ENCODE measurements at places on chromosomes 5 and 9.
A peak's percentile ranks its signal among the peaks of the same experiment; 100 is the strongest.

GRCh38 chr5:143471041-143471509 lies 67.6 kb upstream of the NR3C1 start:
- DNase-seq = no peak

- DNase-seq = no peak
Observed at GRCh38 chr5:179467441-179467840, 82.9 kb upstream of the RUFY1 start.

DNA sequence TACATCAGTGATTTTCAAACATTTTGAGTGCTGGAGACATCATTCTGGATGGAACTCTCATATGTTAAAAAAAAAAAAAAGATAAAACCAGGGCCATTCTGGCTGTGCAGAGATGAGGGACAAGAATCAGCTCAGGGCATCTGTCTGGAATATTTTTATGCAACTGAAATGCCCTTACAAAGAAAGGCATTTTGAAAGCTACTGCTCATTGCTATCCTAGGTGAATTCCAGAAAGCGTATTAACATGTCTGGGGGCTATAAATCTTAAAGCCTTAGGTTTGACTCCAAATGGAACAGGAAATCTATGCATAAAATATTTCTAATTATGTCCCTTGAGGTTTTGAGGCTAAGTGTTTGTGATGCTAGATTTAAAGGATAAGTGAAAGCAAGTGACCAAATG lies 14.9 kb upstream of the PCSK1 start:
- no peak for DNase-seq

DNA sequence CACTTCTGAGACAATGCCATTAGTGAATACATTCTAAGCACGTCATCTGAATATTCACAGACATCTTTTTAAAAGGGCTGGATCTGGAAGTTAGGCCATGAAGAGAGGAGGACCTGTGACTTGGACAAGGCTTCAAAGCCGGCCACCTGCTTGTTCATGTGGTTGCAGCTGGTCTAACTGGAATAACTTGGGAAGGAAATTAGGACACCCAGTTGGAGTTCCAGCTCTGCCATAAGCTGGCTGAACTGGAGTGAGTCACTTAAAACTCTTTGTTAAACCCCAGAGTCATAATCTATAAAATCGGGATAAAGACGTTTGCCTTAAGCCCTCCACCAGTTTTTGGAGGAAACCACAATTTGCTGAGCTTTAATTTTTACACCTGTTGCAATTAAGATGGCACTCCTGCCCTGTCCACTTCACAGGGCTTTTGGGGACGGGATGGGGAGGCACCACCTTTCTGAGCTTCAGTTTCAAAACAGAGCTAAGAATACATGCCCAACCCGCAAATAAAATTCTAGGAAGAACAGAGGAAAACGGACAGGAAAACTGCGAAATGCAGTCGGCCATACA lies 536 bp upstream of the STX17 start:
- no peak for DNase-seq

DNA sequence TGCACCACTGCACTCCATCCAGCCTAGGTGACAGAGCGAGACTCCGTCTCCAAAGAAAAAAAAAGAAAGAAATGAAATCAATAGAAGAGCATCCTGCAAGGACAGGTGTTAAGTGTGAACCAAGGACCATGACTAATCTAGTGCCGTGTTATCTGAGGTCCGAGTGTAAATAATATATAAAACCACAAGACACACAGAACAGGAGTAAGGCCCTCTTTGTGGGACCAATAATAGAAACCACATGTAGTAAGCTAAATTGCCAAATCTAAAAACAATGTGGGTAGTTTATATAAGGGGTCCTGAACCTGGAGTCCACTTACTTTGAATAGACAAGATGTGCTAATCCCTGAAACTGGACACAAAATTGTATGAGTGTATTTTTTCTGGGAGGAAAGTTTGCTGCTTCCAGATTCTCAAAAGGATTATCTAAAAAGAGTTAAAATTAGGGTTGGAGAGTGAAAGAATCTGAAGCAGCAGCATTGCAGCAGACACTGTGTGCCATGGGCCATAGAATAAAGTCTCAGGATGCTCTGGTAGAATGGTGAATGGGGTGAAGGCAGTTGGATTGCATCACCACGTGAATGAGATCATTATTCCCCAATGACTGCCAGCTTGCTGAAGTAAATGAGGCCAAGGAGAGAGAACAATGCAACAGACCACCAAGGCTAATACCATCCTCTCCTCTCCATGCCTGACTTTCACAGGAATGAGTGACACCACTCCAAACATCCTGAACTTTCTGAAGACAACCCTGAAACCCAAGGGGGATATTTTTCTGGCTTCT lies 222.7 kb downstream of the DCP2 start:
- no peak for DNase-seq

DNA sequence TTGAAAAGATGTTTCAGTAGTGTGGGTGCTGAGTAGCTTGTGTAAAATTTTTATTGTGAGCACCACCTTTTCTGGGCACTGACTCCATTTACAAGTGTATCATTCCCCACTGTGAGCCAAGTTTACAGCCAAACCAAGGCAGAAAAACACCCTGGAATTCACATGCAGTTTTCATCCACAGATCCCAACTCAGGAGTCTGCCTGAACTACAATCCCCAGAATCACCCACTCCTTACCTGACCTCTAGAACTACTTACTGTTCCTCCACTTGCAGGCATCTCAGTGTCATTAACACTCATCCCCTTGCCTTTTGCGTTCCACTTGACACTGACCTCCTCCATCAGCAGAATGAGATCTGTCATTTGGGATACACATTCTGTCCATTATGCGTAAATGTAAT lies 2042.6 kb upstream of the CDH6 start:
- peak; percentile 48 for DNase-seq

DNA sequence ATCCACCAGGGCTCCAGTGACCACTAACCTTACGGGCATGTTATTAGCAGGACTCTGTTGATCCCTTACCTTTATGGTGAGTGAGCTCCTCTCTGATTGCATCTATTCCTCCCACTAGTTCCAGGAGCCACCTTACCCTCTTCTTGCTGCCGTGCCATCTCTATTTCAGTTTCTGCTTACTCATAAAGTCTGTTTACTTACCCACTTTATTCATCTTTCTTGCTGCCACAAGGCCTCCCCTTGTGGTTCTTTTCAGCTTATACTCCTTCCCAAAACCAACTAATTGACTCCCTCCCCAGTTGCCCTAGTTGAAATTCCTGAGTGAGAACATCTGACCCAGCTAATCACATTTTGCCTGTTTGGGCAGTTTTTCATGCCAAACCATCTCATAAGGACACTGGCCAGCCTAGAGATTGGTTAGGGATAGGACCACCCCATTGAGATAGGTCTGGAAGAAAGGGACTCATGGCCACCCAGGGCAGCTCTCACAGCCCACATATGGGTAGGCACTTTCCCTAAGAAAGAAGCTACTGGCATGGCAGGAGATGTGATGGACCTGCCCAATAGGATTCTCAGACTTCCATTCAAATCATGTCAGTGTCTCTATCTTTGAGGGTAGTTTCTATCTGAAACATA lies 412.7 kb downstream of the EFNA5 start:
- DNase-seq = no peak

- DNase-seq = no peak
Observed at GRCh38 chr5:112186401-112186990, 232.6 kb downstream of the EPB41L4A start.

DNA sequence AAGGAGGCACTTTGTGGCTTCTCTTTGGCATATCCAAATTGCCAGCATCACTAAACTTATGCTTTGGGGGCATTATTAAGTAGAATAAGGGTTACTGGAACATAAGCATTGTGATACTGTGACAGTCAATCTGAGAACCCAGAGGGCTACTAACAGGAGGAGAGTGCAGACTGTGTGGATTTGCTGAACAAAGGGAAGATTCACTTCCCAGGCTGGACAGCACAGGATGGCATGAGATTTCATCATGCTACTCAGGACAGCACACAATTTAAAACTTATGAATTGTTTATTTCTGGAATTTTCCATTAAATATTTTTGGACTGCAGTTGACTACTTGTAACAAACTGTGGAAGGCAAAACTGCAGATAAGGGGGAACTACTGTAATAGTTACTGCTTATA lies 212.5 kb downstream of the TMC1 start:
- DNase-seq = no peak

GRCh38 chr5:38940230-38940858 lies 94.5 kb downstream of the OSMR start:
- no peak for DNase-seq

DNA sequence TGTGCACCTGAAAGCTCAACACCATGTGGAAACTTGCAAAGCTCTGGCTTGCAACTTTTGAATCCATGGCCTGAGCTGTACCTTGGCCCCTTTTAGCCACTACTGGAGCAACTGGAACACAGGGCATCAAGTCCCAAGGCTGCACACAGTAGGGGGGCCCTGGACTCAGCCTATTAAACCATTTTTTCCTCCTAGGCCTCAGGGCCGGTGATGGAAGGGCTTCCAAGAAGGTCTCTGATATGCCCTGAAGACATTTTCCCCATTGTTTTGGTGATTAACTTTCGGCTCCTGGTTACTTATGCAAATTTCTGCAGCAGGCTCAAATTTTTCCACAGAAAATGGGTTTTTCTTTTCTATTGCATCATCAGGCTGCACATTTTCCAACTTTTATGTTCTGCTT lies 22.7 kb upstream of the PRLR start:
- no peak for DNase-seq

DNA sequence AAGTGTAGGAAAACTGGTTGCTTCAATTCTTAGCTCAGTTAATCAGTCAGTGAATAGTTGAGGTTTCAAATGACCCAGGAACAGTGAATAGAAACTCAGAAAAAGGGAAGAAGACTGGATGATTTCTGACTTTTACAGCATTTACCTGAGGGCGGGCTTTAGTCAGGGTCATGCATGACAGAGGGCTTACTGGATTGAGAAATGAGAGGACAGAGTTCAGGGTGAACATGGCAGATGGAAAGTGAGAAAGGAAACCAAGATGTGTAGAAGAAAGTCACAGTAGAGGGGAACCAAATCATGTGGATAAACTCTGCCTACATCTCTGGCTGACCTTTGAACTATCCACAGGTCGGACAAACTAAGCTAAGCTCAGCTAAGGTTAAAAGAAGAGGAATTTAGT lies 596.0 kb downstream of the SEMA5A start:
- no peak for DNase-seq

DNA sequence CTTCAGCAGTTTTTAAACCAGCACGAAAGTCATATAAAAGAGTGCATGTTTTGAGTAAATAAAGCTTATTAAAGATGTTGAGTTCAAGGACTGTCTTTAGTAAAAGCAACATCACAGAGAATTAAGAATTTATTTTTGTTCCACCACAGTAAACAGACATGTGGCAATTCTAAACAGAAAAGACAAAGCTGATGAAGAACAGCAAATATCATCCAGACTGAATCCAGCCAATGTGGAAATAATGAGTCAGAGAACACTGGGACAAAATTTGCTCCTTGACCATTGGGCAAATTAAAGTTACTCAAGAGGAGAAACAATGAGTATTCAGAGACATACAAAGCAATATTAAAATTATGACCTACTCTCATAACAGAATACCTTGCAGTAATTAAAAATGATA lies 28.8 kb downstream of the OR2K2 start:
- DNase-seq = no peak

DNA sequence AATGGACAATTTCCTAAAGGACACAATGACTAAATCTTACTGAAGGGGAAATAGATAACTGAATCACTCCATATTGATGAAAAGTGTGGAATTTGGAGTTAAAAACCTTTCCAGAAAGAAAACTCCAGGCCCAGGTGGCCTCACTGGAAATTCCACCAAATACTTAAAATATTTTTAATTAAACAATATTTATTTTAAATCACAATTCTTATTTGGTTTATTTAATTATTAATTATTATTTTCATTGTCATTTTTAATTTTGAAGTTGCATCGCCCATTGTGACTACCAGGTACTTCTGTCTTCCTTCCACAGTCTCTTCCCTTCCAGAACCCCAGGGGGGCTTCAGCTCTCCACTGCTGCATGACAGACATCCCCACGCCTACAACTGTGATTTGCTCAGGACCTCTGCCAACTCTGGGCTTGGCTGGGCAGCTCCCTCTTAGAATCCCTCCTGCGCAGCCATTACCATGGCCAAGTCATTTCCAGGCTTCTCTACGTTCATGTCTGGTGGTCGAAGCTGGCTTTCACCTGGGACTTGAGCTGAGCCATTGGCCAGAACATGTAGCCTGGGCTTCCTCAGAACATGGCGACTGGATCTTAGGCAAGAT lies 16.4 kb upstream of the GADD45G start:
- no peak for DNase-seq

- no peak for DNase-seq
Observed at GRCh38 chr9:134136118-134136995, 475 bp downstream of the WDR5 start.

DNA sequence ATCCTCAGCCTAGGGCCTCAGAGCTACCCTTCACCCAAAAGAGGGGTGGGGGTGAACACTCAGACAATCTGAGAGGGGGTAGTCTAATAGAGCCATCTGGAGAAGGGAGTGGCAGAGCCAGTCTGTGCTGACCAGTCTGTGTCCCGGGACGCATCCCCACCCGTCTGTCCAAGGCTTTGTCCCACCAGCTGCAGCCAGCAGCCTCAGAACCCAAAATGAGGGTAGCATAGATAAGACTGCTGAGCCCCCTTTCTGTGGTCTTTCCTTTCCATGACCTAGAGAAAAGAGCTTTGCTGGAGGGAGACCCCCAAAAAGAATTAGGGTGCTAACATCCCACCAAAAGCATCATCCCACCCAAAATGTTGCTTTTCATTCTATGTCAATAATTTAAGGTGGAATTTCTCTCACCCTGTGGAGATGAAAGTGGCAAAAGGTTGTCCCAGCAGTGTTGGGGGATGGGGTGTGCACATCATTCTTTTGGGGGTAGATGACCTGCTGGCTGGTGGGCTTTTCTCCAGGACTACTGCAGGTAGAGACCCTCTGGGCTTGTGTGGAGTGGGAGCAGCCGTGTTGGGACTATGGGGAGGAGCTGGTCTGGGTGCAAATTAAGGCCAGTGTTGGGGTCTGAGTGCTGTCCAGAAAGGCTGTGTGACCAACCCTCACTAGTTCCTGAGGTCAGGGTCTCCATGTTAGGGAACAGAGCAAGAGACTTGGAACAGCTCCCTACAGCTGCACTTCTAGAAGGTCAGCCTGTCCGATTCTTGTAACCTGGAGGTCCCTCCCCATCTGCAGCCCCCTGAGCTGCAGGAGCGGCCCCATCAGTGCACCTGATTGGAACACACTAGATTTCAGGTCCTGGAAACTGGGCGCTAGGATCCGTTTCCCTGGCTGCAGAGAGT lies 19.9 kb downstream of the URM1 start:
- DNase-seq = no peak

DNA sequence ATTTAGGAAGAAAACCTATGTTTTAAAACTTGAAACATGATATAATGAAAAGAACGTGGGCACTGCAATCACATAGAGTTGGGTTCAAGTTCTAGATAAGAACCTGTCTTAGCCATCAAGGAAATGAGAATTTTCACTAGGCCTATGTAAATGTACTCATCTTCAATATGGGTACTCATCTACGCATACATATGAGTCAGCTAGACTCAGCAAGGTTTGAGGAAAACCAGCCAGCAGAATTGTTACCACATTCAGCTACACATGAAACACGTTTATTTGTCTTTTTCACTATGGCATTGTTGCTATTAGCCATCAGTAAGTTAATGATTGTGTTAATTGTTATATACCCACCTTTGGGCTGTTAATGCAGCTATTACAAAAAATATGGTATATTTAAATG lies 146.3 kb downstream of the CHSY3 start:
- no peak for DNase-seq

- DNase-seq = no peak
Observed at GRCh38 chr9:98627296-98627695, 81.4 kb downstream of the GABBR2 start.
